Stimulated activated CD4-positive, alpha-beta T cell treated with anti-CD3 and anti-CD28 coated beads, Interleukin-4, amount 100 ng/mL, for 48 hours (primary cell): ENCODE measurements at places on chromosomes 6 and 20.

DNA sequence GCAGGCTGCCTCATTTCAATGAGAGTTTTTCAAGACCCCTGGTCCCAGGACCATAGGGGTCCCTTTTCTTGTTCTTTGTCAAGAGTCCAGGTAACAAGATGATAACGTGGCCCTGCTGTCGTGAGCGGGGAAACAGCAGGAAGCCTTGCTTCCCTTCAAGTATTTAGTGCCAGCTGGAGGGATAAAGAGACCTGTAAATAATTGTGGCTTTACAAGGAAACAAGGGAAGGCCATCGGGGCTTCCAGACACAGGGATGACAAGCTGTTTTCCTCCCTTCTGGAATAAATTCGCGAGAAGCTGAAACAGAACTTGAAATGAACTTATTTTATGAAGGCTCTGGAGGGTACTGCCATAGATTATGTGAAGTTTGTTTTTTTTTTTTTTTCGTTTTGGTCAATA is 163.2 kb downstream of the SYNDIG1 start:
- DNase-seq, result no peak

DNA sequence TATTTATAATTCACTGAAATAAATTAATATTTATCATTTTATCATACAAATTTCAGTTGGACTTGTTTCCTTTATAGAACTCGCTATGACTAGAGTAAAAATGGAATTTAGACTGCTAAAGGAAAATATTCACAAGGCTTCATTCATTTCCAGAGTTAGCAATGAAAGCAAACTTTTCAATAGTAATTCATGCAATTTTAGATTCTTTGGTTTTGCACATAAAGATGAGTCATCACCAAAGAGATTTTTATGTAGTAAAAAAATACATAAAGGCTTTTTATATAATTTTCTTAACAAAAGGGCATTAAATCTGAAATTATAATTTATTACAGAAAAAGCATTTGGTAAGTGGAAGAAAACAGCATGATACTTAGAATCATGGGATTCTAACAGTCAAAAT is 37.2 kb upstream of the STXBP5 start:
- DNase-seq, result no peak

DNA sequence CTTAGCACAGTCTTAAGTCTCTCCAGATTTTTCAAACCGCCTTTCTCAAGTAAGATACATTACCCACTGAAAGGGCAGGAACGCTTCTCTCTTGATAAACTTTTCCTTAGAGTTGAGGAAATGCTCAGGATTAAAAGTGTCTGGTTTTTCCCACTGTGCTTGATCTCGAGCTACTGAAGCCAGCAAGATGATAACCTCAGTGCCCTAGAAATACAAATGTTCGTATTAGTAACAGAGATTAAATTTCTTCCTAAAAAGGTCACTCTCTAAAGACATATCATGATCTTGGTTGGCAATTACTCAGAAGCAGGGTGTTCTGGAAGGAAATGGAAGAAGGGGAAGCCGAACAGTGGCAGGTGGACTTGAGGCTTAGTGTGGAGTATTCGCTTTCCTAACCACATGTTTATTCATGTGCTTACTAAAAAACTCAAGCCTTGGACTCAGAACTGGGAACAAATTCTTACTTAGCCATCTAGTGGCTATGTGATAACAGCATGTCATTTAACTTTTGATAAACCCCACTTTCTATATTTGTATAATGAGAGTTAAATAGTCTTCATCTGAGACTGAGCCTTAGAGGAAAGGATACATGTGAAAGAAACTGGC is 20.1 kb downstream of the C6orf141 start:
- no peak for DNase-seq

DNA sequence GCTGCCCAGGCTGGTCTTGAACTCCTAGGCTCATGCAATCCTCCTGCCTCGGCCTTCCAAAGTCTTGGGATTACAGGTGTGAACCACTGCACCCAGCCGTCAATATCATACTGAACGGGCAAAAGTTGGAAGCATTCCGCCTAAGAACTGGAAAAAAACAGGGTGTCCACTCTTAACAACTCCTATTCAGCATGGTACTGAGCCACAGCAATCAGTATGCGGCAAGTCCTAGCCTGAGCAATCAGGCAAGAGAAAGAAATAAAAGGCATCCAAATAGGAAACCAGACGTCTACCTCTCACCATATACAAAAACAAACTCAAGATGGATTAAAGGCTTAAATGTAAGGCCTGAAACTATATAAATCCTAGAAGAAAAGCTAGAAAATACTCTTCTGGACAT is 83.1 kb downstream of the FKBP5 start:
- no peak for DNase-seq

DNA sequence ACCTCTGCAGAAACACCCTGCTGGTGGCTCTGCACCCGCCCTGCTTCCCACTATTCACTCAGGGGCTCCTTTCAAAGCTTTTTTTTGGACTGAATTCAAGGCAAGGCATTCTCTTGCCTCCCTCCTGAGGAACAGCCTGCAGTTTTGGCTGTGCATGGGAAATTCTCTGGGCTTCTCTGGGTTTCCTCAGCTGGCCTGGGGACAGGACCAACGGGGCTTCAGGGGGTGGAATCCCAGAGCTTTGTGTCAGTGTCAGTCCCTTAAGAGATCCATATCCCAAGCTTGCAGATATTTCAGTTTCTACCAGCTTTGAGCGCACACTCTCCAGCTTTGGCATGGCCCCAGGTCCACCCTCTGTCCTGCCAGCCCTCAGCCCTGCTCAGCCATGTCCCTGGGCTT is 2.0 kb downstream of the SCRT2 start:
- DNase-seq, result no peak

DNA sequence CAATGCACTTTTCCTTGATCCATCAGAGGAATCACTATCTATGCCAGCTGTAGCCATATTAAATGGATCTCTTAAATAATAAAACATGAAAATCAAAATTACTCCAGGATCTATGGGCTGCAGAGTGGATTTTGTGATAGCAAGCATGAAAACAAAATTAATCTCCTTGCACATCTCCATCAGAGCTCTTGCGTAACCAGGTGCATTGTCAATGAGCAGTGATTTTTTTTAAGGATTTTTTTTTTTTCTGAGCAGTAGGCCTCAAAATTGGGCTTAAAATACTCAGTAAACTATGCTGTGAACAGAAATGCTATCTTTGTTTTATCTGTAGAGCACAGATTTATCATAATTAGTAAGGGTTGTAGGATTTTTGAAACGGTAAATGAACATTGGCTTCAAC is 11.5 kb upstream of the CST3 start:
- no peak for DNase-seq

GRCh38 chr6:54335871-54336270 is 27.6 kb downstream of the TINAG start:
- DNase-seq, result no peak

- no peak for DNase-seq
Measured at GRCh38 chr6:53426117-53426516, 77.4 kb upstream of the ELOVL5 start.

- DNase-seq, result no peak
Measured at GRCh38 chr20:5095931-5096330, 23.8 kb downstream of the PCNA start.

- DNase-seq, result no peak
Measured at GRCh38 chr20:47031004-47031403, 136.4 kb downstream of the EYA2 start.

- DNase-seq, result no peak
Measured at GRCh38 chr6:3695065-3695817, 56.3 kb downstream of the PXDC1 start.

DNA sequence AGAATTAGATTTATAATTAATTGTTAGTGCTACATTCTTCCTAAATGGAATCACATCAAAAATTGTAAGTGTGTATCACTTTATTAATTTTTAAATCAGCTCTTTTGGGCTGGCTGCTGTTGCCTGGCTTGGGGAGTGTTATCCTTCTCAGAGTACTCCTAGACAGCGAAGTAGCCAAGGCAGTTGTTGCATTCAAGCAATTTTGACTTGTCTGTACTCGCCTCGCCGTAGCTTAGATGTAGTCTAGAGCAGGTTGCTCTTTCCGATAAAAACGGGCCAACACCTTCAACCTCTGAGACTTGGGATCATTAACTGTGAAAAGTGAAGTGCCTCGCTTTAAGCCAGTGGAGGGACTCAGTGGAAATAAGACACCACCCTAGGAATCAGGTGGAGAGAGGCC is 151.3 kb downstream of the FARS2 start:
- DNase-seq, result no peak

DNA sequence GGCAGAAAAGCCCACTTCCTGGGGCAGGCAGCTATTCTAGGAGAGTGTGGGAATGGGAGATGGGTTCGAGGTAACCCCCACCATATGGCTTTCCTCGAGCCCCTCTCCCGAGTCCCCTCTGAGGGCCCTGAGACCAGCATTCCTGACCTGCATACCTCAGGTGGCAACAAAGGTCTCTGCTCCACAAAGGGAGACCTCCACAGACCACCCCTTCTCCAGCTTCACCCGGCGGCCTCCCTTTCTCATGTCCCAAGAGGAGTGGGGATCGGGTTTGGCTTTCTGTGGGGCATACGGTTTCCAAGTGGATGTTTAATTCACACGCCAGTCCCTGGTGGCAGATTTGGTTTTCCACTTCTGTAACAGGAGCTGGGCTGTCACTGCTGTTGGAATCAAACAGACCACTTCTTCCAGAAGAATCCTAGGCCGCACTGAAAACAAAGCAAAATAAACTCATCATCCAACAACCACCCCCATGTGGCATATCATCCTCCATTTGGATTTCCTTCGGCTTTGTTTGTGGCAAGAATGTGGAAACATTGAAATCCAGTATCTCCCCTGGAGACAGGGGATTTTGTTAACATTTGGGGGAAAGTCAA is 83.2 kb downstream of the DLL1 start:
- no peak for DNase-seq

GRCh38 chr6:109373331-109373730 is 8.9 kb downstream of the CD164 start:
- DNase-seq, result no peak

GRCh38 chr6:117346142-117346930 is 79.4 kb downstream of the ROS1 start:
- DNase-seq, result no peak

GRCh38 chr20:1833728-1834726 is 61.2 kb upstream of the SIRPA start:
- DNase-seq, result no peak

- DNase-seq, result no peak
Measured at GRCh38 chr6:138795809-138796603, at the start of gene ECT2L. ECT2L (plus strand) TSS chr6:138796087; CDS start chr6:138813275, 17,188 bp downstream.

DNA sequence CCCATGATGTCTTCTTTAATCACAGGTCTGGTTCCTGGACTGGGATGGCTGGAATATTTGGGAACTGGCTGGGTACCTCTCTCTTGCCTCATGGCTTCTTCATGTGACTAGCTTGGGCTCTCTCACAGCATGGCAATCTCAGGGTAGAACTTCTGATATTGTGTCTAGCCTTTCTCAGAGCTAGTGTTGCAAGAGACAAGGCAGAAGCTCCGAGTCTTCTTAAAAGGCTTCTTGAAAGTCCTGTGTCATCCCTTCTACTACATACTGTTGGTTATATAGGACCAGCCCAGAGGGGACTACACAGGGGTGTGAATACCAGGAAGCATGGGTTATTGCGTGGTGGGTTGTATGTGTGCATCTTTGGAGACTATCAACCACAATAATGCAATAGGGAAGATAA is 23.3 kb downstream of the BCAS1 start:
- no peak for DNase-seq

- no peak for DNase-seq
Measured at GRCh38 chr6:147170269-147170668, 33.9 kb upstream of the STXBP5 start.

- no peak for DNase-seq
Measured at GRCh38 chr6:35481226-35481625, 13.0 kb downstream of the RPL10A start.

GRCh38 chr20:19129306-19129705 is 83.1 kb upstream of the SLC24A3 start:
- DNase-seq, result no peak

DNA sequence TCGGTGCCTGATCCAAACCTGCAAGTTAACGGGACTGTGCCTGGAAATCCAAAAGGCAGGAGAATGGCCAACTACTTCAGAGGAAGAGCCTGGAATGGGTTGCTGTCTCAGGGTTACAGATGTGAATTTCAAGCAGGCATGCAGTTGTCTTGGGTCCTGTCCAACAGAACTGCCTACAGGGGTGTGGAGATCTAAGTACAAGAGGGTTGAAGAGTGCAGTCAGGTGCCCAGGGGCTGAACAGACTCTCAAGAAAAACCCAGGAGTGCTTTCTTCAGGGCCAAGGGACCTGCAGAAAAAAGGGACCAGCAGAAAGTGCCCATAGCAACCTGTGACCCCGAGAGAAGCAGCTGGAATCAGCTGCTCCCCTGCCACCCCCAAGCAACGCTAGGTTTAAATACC is 71.0 kb downstream of the PREP start:
- no peak for DNase-seq

GRCh38 chr20:43840382-43841070 is 74.1 kb upstream of the TOX2 start:
- DNase-seq, result peak; percentile 16

DNA sequence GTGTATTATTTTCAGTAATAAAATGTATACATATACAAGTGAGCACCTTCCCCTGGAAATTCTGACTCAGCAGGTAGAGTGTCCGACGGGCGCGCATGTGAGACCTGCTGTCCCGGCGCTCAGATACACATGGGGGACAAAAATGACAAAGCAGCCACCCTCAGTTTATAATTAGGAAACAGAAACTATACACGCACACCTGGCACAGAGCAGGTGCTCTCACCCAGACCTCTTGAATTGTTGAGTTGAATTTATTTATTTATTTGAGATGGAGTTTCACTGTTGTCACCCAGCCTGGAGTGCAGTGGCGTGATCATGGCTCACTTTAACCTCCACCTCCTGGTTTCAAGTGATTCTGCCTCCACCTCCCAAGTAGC is 180.4 kb downstream of the ZDHHC14 start:
- no peak for DNase-seq

DNA sequence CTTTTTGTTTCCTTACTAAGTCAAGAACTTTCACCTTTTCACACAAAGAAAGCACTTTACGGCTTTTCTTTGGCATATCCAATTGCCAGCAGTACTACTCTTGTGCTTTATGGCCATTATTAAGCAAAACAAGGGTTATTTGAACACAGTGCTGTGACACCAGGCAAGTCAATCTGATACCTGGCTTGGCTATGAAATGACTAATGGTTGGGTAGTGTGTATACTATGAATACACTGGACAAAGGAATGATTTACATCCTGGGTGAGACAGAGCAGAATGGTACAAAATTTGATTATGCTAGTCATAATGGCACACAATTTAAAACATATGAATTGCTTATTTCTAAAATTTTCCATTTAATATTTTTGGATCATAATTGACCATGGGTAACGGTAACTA is 22.1 kb upstream of the ADGRF1 start:
- no peak for DNase-seq

- DNase-seq, result peak; percentile 48
Measured at GRCh38 chr20:48904566-48905296, 16.8 kb upstream of the ARFGEF2 start.

- no peak for DNase-seq
Measured at GRCh38 chr6:113489952-113490746, 367.0 kb upstream of the MARCKS start.

DNA sequence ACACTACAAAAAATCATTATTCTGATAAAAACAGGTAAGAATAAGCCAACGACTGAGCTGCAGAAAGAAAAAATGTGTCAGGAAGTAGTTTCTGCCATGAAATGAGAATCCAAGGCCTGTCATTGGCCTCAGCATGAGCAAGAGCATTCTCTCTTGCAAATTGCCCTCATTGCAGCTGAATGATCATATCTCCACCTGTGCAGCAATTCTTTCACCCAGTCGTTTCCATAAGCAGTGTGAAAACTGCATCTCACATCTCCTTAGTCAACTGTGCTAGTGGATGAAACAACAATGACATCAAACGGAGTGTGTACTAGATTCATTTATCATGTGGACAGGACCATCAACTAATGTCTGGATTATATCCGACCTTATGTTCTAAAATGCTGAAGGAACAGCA is 88.2 kb upstream of the STXBP5 start:
- DNase-seq, result no peak
